ENCODE measurements at places on chromosomes 6 and 20. TPM values are rescaled to one million over a fixed set of nuclear protein-coding genes. Genes with fewer than 3 reads are reported as not detected.

DNA sequence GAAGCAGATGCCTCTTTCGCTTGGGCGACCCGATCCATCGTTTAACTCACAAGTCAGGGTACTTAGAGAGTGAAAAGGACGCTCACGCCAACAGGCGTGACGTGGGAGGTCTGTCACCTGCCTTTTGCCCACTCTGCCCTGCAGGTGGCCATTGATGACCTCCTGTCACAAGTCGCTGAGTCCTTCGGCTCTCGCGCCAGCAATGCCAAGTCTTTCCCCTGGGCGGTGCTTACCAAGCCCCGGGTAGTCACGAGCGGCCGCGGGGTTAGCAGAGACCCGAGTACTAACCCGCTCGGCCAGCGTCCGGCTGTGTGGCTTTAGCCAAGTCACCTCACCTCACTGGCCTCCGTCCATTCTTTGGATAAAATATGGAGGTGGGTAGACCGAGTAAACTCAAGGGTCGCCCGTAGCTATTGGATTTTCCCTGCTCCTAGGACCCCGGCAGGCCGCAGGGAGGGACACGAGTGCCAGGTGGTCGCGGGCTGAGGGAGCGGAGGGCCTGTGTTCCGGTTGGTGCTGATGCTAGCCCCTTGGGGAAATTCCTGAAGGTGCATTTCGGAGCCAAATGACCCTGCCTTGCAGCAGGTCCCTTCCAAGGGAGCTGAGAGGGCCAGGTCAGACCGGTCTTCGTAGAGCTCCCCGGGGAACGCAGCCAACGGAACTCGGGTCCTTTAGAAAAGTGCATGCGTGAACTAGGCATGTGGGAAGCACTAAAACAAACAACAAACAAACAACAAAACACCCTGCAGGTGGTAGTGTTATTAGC lies 668 bp downstream of the PKIB start:
- no peak for DNase-seq

- no peak for DNase-seq
Observed at GRCh38 chr20:46458866-46459750, 52.7 kb upstream of the ELMO2 start.

GRCh38 chr6:170295510-170296422 lies 4.9 kb upstream of the DLL1 start:
- peak; percentile 47 for DNase-seq

- DNase-seq = peak; percentile 49
Observed at GRCh38 chr20:25310268-25310920, 62.5 kb downstream of the PYGB start.

GRCh38 chr6:150593119-150593518 lies 6.6 kb upstream of the PLEKHG1 start:
- DNase-seq = no peak

- no peak for DNase-seq
Observed at GRCh38 chr6:39177130-39177529, 52.1 kb downstream of the KCNK5 start.

- DNase-seq = no peak
Observed at GRCh38 chr6:82025271-82025670, 222.3 kb downstream of the IBTK start.

CHRNA4 gene
- total RNA-seq = not detected

- DNase-seq = no peak
Observed at GRCh38 chr6:147970970-147971369, 371.7 kb upstream of the SASH1 start.

DNA sequence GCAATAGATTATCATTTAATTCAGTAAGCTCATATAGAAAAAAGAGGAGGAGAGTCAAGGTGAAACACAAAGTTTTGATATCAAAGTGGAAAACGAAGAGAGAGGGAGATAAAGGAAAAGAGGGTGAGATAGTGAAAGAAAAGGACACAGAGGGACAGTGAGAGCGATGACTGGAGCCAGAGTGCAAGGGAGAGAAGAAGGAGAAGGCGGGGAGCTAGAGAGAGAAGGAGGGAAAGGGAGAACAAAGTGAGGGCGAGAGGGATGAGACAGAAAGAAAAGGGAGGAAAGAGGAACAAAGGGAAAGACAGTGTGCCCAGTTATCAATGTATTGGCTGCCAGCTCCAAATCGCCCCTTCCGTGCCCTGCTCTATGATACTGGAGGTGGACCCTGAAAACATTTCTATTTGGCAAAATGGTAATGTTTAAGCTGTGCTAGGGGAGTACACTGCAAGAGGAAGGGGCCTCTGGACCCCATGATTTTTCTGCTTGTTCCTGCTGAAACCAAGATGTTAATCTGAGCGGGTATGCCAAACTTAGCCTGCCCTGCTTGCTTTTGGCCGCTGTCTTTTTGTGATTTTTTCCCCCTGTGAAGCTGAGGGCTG lies 27.8 kb downstream of the GPX5 start:
- no peak for DNase-seq

- DNase-seq = no peak
Observed at GRCh38 chr20:63685269-63686026, 11.0 kb upstream of the TNFRSF6B start.

DNA sequence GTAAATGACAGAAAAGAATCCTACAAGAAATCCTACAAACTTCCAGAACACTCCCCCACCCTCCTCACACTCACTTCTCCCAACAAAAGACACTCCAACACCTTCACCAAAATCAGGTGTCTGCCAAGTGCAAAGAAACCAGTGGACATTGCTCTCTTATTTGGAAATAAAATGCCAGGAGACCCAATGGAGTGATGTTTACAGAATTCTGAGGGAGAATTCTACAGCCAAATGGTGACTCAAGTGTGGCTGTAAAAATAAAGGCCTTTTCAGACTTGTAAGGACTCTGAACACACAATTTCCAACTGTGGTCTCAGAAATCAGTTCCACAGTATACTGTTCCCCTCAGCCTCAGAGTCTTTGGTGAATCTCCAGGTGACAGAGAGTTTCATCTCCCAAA lies 109.6 kb upstream of the CARMIL1 start:
- DNase-seq = no peak

DNA sequence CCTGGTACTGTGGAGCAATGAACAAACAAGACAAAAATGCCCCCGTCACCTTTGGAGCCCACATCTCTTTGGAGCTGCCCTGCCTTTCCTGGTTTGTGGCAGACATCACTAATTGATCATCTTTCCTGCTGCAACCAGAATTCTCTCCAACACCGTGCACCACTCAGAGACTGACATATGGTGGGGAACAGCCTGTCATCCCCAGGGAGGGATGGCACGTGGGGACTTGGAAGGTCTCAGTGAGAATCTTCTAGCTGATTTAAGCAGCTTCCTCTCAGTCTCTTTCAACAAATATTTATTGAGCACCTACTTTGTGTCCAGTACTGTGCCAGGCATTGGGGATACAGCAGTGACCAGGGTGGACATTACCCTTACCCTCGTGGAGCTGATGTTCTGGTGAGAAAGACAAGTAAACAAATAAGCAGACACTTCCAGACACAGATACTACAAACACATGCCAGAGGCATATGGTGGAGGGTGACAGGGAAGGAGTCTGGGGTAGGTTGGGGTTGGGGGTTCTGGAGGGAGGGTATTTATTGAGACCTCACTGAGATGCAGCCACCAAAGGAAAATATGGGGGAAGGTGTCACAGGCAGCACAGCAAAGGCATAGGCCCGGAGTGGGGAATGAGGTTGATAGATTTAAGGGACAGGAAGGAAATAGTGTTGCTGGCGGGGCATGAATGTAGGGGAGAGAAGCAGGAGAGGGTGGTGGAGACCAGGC lies 82.3 kb downstream of the CEBPB start:
- DNase-seq = no peak

KIFC1 gene
- 0.69 TPM for total RNA-seq

GRCh38 chr6:91173651-91174050 lies 586.8 kb upstream of the MAP3K7 start:
- no peak for DNase-seq

DNA sequence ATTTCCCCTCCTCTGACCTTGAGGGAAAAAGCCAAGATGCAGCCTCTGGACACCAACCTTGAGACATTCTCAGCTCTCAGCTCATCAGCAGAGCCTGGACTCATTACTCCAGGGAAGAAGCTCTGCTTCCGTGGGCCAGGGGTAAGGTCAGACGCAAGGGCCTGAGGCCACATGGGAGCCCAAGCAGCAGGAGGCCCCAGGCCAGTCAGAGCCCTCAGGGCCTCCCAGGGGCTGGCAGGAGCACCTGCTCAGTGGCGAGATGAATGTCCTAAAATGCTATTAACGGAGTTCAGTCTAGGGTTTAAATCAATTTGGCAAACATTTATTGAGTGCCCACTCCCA lies 208.6 kb downstream of the ERMARD start:
- DNase-seq = no peak

DNA sequence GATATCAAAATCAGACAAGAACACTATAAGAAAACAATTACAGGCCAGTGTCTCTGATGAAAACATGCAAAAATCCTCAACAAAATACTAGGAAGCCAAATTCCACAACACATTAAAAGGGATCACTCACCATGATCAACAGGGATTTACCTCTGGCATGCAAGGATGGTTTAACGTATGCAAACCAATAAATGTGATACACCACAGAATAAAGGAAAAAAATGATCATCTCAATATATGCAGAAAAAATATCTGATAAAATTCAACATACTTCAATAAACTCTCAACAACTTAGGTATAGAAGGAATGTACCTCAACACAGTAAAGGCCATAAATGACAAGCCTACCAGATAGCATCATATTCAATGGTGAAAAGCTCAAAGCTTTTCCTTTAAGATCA lies 66.6 kb downstream of the SHPRH start:
- no peak for DNase-seq

GHRH gene
- not detected for total RNA-seq

GRCh38 chr6:106300944-106301343 lies 24.6 kb downstream of the ATG5 start:
- peak; percentile 10 for DNase-seq

AGPAT4 gene
- total RNA-seq = 4.3 TPM

DNA sequence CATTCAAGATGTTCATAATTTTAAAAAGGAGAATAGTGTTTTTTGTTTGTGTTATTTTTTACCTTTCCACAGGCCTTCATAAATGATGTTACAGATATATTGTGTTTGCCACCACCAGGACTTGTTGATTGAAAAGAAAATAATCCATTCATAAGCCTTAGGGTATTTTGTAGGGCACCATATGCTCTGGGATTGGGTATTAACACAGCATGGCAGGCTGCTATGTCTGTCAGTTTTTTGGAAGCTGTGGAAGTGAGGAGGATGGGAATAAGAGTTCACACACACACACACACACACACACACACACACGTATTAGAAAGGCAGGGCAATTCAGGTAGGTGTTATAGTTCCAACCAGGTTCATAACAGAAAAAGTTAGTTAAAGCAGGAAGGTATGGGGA lies 237.9 kb downstream of the HDGFL1 start:
- no peak for DNase-seq
